ENCODE measurements at places on chromosomes 11 and 22.

DNA sequence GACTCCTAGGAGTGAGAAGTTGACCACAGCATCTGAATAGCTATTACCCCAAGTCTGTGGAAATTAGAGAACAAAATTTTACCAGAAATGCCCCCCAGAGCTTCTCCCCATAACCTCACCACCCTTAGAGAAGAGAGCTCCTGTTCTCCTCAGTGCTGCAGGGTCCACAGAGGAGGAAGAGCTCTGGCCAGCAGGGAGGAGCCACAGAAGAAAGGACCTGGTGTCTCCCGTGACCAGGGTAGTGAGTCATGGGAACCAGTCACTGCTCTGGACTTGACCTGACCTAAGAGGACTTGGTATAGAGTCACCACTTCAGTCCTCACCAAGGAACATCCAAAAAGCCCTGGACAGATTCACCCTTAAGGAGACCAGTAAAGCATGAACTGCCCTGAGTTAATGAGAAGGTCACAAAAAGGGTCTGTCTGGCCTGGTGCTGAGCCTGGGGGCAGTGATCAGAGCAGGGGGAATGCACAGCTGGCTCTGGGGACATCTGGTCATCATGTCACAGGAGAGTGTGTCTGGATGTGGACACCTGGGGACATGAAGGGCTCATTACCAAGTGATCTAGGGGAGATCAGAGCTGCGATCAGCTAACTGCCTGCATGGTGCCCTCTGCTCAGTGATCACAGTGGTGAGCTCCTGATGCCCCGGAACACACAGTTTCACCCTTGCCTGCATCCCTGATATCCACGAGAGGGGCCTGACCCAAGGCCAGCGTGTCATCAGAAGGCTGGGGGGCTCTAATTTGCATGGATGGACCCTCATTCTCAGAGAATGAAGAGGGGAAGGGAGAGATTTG, 103.3 kb upstream of the TOP3B start:
- DNase-seq: no peak

- no peak for DNase-seq
Measured at GRCh38 chr11:80783561-80783960, 1342.7 kb upstream of the TENM4 start.

- no peak for DNase-seq
Measured at GRCh38 chr11:18229501-18229900, 7.1 kb downstream of the SAA4 start.

GRCh38 chr11:28528217-28528616, 420.0 kb downstream of the METTL15 start:
- no peak for DNase-seq

DNA sequence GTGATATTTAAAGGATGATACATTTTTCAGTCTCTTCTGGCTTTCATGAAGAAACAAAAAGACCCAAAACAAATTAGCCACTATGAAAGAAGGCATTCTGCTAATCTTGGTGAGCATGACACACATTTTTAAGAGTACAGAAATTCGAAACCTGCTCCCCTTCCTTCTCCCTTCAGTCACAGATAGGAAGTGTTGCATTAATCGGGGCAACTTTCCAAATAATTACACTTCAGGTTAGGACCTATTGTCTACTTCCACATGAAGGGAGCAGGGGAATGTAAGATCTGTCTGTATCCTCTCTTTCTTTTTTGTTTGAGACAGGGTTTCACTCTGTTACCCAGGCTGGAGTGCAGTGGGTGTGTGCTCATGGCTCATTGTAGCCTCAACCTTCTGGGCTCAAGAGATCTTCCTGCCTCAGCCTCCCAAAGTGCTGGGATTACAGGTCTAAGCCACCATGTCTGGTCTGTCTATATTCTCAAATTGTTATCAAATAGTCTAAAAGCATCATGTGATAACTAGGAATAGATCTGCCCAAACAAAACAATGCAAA, 45.8 kb downstream of the NCAM1 start:
- DNase-seq: no peak
